Fibroblast of lung (primary cell): ENCODE measurements at places on chromosomes 3 and 15.

DNA sequence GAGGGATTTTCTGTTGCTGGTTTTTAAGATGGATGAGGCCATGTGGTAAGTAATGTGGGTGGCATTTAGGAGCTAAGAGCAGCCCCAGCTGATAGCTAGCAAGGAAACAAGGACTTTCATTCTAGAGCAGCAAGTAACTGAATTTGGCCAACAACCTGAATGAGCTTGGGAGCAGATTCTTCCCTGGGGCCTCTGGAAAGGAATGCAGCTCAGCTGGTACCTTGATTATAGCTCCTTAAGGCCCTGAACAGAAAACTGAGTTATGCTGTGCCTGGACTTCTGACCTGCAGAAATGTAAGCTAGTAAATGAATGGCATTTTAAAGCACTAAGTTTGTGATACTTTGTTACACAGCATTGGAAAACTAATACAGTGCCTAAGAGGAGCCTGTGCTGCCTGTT, 565.5 kb downstream of the PDCD6IP start:
- no peak overlapping the region for H3K27ac ChIP-seq
- no peak overlapping the region for H3K4me3 ChIP-seq
- DNase-seq: no peak

DNA sequence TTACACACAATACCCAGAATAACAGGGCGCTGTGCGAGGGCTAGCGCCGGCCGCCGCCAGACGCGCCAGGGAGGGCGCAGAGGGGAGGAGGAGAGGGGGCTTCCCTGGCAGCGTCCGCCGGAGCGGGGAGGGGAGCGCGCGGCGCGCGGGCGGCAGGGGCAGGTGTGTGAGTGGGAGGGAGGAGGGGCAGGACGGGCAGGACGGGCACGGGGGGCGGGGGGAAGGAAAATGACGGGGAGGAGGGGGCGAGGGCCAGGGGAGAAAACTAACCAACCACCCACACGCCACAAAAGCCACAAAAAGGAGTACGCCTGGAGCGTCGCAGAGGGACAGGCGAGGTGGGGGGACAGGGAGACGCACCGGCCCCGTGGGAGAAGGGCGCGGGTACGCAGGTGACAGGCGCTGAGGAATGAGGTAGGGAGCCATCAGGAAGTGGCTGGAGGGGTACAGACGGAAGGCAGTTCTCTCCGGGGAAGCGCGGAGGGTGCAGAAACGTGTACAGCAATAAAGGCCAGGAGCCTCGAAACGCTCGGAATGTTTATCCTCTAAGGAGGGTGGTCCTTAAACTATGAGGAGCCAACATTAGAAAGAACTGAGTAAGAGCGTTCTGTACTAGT, 610 bp upstream of the SATB1 start:
- peak overlapping the region; percentile 84 for H3K4me3 ChIP-seq
- no peak for DNase-seq
- H3K4me1 ChIP-seq: peaks cover 2% of the 10 kb centered on the region
- H3K27me3 ChIP-seq: no peaks in the 10 kb centered on the region

- DNase-seq: peak; percentile 4
- no peaks in the 10 kb centered on the region for H3K27me3 ChIP-seq
- H3K4me3 ChIP-seq: no peak overlapping the region
Observed at GRCh38 chr3:173552526-173552925, 155.0 kb downstream of the NLGN1 start.

GRCh38 chr3:50157827-50158529, 2.9 kb downstream of the SEMA3F start:
- peak; percentile 49 for DNase-seq
- H3K36me3 ChIP-seq: no peaks in the 10 kb centered on the region
- H3K27me3 ChIP-seq: peaks cover 6% of the 10 kb centered on the region
- no peak overlapping the region for H3K27ac ChIP-seq
- H3K4me3 ChIP-seq: no peak overlapping the region

DNA sequence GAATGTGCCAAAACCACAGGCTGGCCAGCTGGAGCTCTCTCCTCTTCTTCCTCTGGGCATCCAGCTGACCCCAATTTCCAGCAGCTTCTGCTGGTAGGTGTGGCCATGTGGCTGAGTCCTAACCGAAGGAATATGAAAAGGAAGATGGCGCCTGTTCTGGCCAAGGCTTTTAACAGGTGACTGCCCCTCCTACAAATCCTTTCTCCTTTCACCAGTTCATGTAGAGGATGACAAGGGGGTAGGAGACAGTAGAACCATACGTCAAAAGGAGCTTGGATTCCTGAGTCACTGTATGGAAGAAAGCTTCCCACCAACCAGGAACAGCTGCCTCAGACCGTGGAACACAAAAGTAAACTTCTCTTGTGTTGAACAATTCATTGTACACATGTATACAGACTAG, 316.7 kb upstream of the IGF1R start:
- H3K4me3 ChIP-seq: no peak overlapping the region
- no peaks in the 10 kb centered on the region for H3K27me3 ChIP-seq
- no peaks in the 10 kb centered on the region for H3K36me3 ChIP-seq
- no peak overlapping the region for H3K27ac ChIP-seq
- no peak for DNase-seq
- no peaks in the 10 kb centered on the region for H3K4me1 ChIP-seq

DNA sequence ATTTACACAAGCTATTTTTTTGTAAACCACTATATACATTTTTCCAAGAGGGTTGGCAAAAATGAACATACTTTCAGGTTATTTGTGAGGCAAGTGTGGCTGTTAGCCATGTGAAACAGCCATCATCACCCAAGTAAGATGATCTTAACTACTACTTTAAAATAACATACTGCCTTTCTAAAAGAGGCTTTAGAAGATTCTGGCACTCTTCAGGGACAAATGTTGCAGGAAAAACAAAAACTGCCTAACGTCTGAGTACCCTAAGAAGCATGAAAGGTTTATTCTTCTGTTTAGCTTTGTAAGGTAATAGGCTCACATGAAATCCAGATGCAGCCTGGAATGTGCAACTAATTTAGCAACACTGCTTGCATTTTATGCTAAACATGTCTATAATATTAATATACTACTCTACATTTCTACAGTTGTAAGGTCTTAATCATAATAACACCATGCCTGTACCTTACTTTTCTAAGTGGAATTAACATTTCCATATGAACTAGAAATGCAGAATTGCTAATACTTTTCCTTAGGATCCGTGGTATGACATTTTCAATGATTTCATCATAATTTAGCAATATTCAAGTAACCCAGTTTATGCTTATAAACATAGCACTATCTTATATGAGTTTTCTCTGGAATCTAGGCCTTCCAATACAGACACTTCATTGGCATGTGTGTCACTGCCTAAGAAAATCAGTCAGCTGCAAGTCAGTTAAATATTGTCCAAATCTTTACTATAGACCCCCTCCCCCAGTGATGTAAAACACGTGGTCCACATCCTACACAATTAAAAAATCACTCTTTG, 4.5 kb upstream of the LSAMP start:
- no peak overlapping the region for H3K27ac ChIP-seq
- H3K4me3 ChIP-seq: no peak overlapping the region
- no peak for DNase-seq

DNA sequence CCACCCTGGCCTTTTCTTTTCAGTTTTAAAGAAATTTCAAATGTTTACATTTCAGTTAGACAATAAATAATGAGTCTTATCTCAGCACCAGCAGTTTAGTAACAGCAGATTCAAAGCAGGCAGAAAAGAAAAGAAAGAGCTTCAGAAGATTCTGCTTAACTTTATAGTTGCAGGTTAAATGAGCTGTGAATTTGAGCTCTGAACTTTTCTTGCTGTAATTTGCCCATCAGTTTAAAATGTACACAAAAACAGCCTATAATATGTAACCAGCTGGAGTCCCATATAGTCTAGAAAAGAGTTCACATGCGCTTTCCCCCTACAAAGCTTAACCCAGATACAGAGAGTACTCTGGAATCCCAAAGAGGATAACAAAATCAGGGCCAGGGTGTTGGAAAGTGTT, 59.7 kb upstream of the SIAH2 start:
- no peaks in the 10 kb centered on the region for H3K36me3 ChIP-seq
- no peaks in the 10 kb centered on the region for H3K4me1 ChIP-seq
- no peak for DNase-seq
- H3K4me3 ChIP-seq: no peak overlapping the region
- peaks cover 8% of the 10 kb centered on the region for H3K27me3 ChIP-seq

DNA sequence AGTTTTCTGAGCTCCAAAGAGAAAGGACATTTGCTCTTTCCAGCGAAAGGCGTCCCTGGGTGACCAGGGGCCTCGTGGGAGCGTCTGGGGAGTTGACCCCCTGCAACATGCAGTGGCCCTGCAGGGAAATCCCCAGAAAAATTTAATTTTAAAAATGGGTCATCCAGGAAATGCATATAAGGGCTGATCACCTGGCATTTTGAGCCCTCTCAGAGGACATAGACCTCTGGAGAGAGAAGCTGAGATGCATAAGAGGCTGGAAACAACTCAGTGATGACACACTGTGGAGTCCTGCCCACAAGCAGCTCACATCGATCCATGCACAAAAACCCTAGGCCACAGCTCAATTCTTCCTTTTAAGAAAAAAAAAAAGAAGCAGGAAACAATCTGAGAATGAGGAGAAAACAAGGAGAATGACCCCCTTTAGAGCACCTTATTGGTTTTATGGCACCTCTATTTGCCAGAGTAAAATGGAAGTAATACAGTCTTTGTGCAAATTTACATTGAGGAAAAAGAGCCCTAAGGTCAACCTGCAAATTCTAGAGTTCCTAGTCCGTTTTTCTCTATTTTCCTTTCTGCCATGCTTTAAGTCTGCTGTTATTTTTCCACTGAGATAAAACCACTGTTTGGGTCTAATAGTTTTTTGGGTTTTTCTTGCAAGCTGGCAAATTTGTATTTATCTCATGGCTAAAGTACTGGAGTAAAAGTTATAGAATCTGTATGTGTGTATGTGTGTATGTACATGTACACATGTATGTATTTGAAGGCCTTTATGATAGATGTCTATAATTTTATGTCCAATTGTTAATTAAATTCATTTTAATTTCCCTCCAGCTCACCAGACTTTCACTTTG, 6.9 kb upstream of the BDH1 start:
- no peak overlapping the region for H3K27ac ChIP-seq
- H3K4me1 ChIP-seq: no peaks in the 10 kb centered on the region
- DNase-seq: no peak
- no peak overlapping the region for H3K4me3 ChIP-seq
- H3K27me3 ChIP-seq: peaks cover 18% of the 10 kb centered on the region

DNA sequence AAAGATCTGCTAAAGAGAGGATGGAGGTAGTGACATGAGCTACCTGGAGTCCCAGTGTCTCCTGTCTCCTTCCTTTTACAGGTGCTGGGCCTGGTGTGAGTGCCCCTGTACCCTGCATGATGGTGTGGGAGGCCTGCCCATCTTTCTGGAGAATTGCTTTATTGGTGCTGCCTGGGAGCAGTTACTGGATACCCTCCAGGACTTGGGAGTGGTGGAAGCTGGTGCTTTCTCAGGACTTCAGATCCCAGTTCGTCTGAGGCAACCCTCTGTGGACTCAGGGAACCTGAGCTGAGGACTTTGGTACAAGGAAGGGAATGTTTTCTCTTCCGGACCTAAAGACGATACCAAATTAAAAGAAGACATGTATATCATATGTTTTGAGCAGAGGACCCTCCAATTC, 18.3 kb upstream of the NUDT16 start:
- H3K27ac ChIP-seq: no peak overlapping the region
- H3K27me3 ChIP-seq: no peaks in the 10 kb centered on the region
- no peaks in the 10 kb centered on the region for H3K36me3 ChIP-seq
- H3K4me1 ChIP-seq: no peaks in the 10 kb centered on the region
- DNase-seq: no peak
- H3K4me3 ChIP-seq: no peak overlapping the region

GRCh38 chr3:5312290-5312689, 124.8 kb downstream of the EDEM1 start:
- no peak overlapping the region for H3K4me3 ChIP-seq
- no peak for DNase-seq
- no peaks in the 10 kb centered on the region for H3K4me1 ChIP-seq
- H3K36me3 ChIP-seq: no peaks in the 10 kb centered on the region
- H3K27me3 ChIP-seq: no peaks in the 10 kb centered on the region

DNA sequence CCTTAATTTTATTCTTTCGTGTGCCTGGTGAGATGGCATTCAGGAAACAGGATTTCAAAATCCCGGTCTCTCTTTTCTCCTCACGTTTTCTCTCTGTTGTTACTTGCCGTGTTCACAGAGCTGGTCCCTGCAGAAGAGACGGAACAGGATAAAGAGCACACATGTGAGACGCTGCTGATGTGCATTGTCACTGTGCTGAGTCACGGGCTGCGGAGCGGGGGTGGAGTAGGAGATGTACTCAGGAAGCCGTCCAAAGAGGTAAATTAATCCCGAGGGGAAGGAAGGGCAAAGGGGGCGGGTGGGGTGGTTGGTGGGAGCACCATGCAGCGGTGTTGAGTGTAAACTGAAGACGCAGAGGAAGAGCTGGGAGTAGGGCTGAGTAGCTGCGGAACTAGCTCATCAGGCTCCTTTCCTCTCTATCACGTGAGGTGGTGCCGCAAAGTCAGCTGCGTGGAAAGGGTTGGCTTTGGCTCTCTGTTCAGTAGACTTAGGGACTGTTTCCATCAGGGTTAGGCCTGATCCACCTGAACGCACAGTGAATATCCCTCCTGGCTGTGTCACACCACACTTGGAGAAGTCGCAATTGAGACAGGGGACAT, 164.8 kb upstream of the BHLHE40 start:
- H3K27me3 ChIP-seq: no peaks in the 10 kb centered on the region
- H3K4me1 ChIP-seq: no peaks in the 10 kb centered on the region
- H3K4me3 ChIP-seq: no peak overlapping the region
- DNase-seq: peak; percentile 64
- H3K36me3 ChIP-seq: no peaks in the 10 kb centered on the region

- H3K27ac ChIP-seq: no peak overlapping the region
- H3K36me3 ChIP-seq: no peaks in the 10 kb centered on the region
- no peak for DNase-seq
- no peaks in the 10 kb centered on the region for H3K4me1 ChIP-seq
Observed at GRCh38 chr3:98003306-98003969, 31.2 kb upstream of the RIOX2 start.

GRCh38 chr3:58064923-58065638, 56.9 kb downstream of the FLNB start:
- H3K36me3 ChIP-seq: no peaks in the 10 kb centered on the region
- DNase-seq: no peak
- H3K4me3 ChIP-seq: no peak overlapping the region
- no peaks in the 10 kb centered on the region for H3K27me3 ChIP-seq
- peaks cover 18% of the 10 kb centered on the region for H3K4me1 ChIP-seq
